ENCODE measurements at places on chromosomes 16 and 17. TPM values are rescaled to one million over a fixed set of nuclear protein-coding genes. Genes with fewer than 3 reads are reported as not detected.

Gene MFAP4
- 45.5 TPM for total RNA-seq

Gene RHBDF2
- 35.5 TPM for total RNA-seq

Gene CD300E
- 0.32 TPM for total RNA-seq

Gene KRTAP16-1
- total RNA-seq, result not detected

Gene ARSG
- 14.8 TPM for total RNA-seq

Gene TRPV2
- total RNA-seq, result 14.2 TPM

Gene KCNH4
- total RNA-seq, result not detected

Gene CD7
- total RNA-seq, result 1.8 TPM

DNA sequence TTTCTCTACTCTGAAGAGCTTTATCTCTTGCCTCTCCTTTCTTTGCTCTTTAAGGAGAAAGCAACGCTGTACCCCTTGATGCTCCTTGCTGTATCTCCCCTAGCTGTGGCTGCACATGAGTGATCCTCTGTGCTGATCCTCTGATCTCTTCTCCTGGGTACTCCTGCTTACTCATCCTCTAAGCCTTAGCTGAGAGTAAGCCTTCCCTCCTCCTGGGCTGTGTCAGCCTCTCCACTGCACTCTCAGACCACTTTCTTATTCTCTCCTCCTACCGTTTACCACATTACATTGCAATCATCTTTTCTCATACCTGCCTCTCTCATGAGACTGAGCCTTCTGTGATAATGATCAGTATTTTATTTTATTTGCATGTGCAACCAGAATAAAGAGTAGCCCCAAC, 25.1 kb downstream of the SOX9 start:
- no peaks in the 10 kb centered on the region for H3K36me3 ChIP-seq
- no peak for DNase-seq
- no peak overlapping the region for H3K27ac ChIP-seq
- peaks cover under 1% of the 10 kb centered on the region for H3K4me1 ChIP-seq
- H3K27me3 ChIP-seq, result no peaks in the 10 kb centered on the region
- no peak overlapping the region for H3K4me3 ChIP-seq

GRCh38 chr16:51757505-51757904, 606.4 kb upstream of the SALL1 start:
- no peaks in the 10 kb centered on the region for H3K27me3 ChIP-seq
- no peak for DNase-seq
- H3K27ac ChIP-seq, result no peak overlapping the region
- no peaks in the 10 kb centered on the region for H3K36me3 ChIP-seq
- H3K4me3 ChIP-seq, result no peak overlapping the region

DNA sequence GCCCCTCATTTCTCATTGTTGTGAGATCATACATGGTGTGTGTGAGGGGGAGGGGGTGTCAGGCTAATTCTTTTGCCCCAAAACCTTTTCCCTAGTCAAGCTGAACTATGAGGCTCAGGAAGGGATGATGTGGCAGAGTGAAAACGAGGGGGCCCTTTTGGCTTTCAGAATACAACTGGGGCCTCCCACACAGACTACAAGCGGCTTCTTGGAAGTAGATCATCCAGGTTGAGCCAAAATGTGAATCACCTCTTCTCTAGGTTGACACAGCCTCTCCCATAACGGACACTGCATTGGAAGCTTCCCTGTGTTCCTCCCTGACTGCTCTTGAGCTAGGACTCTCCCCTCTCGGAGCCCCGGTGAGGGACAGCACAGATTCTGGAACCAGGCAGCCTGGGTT, 2.3 kb upstream of the ALKBH5 start:
- H3K4me3 ChIP-seq, result no peak overlapping the region
- peaks cover 6% of the 10 kb centered on the region for H3K4me1 ChIP-seq
- no peaks in the 10 kb centered on the region for H3K36me3 ChIP-seq
- no peaks in the 10 kb centered on the region for H3K27me3 ChIP-seq

DNA sequence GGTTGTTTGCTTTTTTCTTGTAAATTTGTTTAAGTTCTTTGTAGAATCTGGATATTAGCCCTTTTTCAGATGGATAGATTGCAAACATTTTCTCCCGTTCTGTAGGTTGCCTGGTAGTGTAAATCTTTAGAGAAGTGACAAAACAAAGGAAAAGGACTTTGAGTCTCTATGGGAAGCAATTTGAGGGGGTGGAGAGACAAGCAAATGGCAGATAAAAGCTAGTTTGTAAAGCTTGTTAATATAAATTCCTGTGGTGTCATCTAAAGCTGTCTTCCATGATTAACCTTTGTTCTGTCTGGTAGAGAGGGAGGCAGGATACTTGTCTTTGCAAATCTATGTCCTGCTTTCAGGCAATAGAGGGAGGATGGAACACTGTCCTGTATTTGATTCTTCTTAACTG, 40.6 kb upstream of the CACNG4 start:
- no peak overlapping the region for H3K4me3 ChIP-seq
- H3K4me1 ChIP-seq, result no peaks in the 10 kb centered on the region
- peaks cover 4% of the 10 kb centered on the region for H3K27me3 ChIP-seq

DNA sequence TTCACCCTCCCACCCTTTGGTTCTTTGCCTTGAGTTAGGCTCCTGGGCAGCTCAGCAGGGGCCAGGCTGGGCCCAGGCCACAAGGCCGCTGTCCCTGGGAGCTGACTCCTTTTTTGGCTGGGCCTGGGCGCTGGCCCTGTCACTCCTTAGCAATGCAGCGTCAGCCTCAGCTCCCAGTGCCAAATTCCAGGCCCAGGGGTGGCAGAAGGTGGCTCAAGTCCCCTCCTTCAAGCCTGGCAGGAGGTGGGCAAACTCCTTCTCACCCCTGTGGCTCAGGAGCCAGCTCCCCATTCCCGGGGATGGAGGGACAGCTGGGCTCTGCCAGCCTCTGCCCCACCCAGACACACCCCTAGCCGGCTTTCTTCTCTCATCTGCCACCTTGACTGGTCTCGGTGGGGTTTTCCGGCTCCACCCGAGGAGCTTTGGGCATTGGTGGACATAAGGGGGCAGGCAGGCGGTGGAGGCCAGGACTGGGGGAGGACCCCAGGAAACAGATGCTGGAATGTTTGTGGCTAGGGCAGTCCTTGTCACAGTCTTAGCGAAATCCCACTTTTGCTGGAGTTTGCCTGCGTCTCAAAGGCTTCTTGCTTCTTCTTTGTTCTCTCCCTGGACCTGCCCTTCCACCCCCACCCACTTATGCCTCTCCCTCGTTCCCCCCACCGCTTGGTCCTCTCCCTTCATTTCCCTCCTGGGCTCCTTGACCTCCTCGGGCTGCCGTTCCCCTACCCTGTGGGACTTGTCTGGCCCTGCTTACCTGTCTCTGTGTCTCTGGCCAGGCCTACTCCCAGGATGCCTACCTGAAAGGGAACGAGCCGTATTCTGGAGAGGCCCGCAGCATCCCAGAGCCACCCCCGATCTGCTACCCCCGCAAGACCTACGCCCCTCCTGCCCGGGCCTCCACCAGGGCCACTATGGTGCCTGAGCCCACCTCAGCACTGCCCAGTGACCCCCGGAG, 37.4 kb downstream of the ARHGAP23 start:
- peaks cover 9% of the 10 kb centered on the region for H3K4me1 ChIP-seq
- DNase-seq, result no peak
- H3K27me3 ChIP-seq, result no peaks in the 10 kb centered on the region
- peak overlapping the region; percentile 93 for H3K27ac ChIP-seq
- no peaks in the 10 kb centered on the region for H3K36me3 ChIP-seq

DNA sequence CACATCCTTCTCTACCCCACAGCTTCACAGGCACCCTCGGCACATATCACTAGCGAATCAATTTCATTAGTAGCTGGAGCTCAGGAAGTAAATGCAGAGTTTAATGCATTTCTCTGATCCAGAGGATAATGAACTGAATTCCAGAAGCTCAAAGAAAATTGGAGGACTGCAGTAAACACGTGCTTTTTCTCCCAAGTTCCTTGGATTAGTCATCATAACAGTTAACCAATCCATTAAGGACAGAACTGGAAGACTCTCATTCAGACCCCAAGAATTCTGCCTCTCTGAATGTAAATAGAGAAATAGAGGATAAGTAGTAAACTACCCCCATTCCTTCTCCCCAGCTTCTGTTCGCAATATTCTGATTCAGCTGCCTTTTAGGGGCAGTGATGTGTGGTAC, 40.7 kb downstream of the DUSP14 start:
- H3K27ac ChIP-seq, result no peak overlapping the region
- no peaks in the 10 kb centered on the region for H3K4me1 ChIP-seq
- H3K4me3 ChIP-seq, result no peak overlapping the region
- DNase-seq, result no peak
- H3K27me3 ChIP-seq, result no peaks in the 10 kb centered on the region
- no peaks in the 10 kb centered on the region for H3K36me3 ChIP-seq

DNA sequence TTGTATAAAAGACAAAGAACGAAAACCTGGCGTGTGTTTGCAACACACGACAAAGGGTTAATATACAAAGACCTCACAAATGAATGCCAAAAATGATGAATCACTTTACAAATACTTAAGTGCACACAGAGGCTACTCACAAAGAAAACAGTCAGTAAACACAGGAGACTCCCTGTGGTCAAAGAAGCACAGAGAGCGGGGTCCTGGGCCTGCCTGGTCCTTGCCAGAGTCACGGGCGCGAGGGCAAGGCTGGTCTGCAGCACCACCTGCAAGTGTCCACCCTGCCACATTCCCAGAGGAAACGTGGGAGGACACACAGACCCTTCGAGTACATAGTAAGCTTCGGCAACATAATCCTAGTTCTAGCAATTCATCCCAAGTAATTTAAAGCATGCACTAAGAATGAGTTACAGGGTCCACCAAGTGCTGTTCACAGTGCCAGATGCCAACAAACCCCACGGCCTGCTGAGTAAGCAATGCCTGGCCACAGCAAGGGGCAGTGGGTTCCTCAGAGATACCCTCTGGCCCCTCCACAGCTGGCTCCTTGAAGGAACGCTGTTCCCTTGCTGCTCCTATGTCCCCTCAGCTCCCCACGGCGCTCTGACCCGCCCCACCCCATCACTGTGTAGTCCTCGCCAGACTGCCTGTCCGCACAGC, 24.6 kb upstream of the FAAP100 start:
- H3K36me3 ChIP-seq, result no peaks in the 10 kb centered on the region
- no peak for DNase-seq
- H3K4me3 ChIP-seq, result peak overlapping the region; percentile 4
- H3K4me1 ChIP-seq, result no peaks in the 10 kb centered on the region
- no peaks in the 10 kb centered on the region for H3K27me3 ChIP-seq

- no peak overlapping the region for H3K27ac ChIP-seq
- DNase-seq, result no peak
- H3K36me3 ChIP-seq, result no peaks in the 10 kb centered on the region
- H3K27me3 ChIP-seq, result no peaks in the 10 kb centered on the region
- H3K4me1 ChIP-seq, result no peaks in the 10 kb centered on the region
- no peak overlapping the region for H3K4me3 ChIP-seq
Observed at GRCh38 chr16:17939723-17940122, 396.8 kb downstream of the NPIPA8 start.

- no peak overlapping the region for H3K4me3 ChIP-seq
- H3K27ac ChIP-seq, result no peak overlapping the region
- no peaks in the 10 kb centered on the region for H3K36me3 ChIP-seq
- peaks cover 6% of the 10 kb centered on the region for H3K4me1 ChIP-seq
- H3K27me3 ChIP-seq, result no peaks in the 10 kb centered on the region
- no peak for DNase-seq
Observed at GRCh38 chr17:49727380-49727779, 19.6 kb upstream of the SLC35B1 start.

GRCh38 chr16:89289428-89290395, 72.2 kb downstream of the ZNF778 start:
- H3K4me1 ChIP-seq, result peaks cover 2% of the 10 kb centered on the region
- no peak overlapping the region for H3K27ac ChIP-seq
- peaks cover 5% of the 10 kb centered on the region for H3K36me3 ChIP-seq
- H3K4me3 ChIP-seq, result no peak overlapping the region
- DNase-seq, result peak; percentile 70

- no peak for DNase-seq
Observed at GRCh38 chr16:47753659-47754058, 292.5 kb downstream of the PHKB start.

DNA sequence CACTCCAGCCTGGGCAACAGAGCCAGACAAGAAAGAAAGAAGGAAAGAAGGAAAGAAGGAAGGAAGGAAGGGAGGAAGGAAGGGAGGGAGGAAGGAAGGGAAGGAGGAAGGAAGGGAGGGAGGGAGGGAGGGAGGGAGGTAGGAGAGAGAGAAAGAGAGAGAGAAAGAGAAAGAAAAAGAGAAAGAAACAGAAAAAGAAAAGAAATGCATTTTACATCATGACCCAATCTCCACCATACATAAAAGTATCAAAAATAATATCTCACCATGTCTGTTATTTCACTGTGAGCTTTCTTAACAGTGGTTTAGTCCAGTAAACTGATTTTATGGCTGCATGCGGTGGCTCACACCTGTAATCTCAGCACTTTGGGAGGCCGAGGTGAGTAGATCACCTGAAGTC, 70.0 kb downstream of the CYTH1 start:
- H3K27me3 ChIP-seq, result no peaks in the 10 kb centered on the region
- DNase-seq, result no peak
- peaks cover 9% of the 10 kb centered on the region for H3K4me1 ChIP-seq
- H3K4me3 ChIP-seq, result no peak overlapping the region
- no peak overlapping the region for H3K27ac ChIP-seq

GRCh38 chr17:8120520-8121406, 2.4 kb upstream of the ALOXE3 start:
- DNase-seq, result no peak
- H3K27me3 ChIP-seq, result no peaks in the 10 kb centered on the region
- H3K36me3 ChIP-seq, result no peaks in the 10 kb centered on the region
- H3K4me3 ChIP-seq, result peak overlapping the region; percentile 83

- H3K27me3 ChIP-seq, result no peaks in the 10 kb centered on the region
- no peak overlapping the region for H3K27ac ChIP-seq
Observed at GRCh38 chr16:24611310-24611709, 71.9 kb downstream of the RBBP6 start.

Measured in breast epithelium (tissue), 4 donors.